ENCODE measurements at places on chromosomes 1 and 21.
A peak's percentile ranks its signal among the peaks of the same experiment; 100 is the strongest.

- no peak for DNase-seq
These were observed 23.2 kb downstream of the AVPR1B start for GRCh38 chr1:206094024-206094423.

DNA sequence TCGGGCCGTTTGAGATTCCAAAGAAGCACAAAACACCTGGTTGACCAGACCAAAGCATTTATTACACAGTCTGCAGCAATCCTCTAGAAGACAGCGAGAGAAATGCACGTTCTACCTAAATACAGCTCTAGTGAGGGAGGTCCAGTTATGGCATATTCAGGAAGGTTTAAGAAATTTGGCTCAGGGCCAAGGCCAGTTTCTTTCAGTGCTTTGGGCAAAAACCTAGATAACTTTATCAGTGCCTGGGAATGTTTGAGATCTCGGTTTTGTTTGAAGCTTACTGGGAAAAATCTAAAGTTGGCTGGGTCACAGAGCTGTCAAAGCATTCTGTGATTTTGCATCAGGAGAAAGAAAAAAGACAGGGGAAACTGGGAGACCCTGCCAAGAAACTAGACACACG, 514.0 kb upstream of the TMPRSS15 start:
- DNase-seq = no peak

DNA sequence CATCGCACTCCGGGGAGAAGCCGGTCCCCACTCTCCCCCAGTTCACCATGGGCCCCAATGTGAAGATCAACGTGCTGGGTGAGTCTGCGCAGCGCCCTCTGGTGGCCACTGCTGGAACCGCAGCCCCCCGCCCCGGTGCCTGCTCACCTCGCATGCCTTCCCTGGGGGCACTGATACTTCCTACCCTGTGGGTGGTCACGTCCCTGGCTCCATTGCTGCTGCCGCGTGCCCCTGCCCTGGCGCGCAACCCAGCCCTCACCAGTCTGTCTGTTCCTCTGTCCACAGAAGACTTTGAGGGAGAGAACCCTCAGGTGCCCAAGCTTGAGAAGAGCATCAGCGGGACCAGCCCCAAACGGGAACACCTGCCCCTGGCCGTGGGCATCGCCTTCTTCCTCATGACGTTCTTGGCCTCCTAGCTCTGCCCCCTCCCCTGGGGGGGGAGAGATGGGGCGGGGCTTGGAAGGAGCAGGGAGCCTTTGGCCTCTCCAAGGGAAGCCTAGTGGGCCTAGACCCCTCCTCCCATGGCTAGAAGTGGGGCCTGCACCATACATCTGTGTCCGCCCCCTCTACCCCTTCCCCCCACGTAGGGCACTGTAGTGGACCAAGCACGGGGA, 7.6 kb downstream of the EFNA3 start:
- no peak for DNase-seq

- peak; percentile 94 for DNase-seq
These were observed 9.5 kb downstream of the RNU1-2 start for GRCh38 chr1:16905110-16905867.

GRCh38 chr21:26120828-26121227, 49.7 kb downstream of the APP start:
- DNase-seq = no peak

DNA sequence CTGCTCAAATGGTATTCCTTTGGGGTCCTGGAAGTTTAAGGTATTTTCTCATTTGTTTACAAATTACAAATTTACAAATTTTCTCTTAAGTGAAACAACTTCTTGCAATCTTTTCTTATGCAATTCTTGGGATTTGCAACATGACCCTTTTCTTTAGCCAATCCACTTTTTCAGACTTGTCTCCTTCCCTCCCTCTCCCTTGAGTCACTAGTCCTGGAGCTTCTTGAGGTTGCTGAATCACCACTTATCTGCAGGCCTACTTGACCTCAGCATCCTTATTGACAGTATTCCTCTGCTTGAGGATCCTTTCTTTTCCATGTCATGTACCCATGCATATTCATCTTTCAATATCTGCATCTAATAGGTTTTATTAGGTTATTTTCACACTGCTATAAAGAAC, 302.8 kb upstream of the ADAMTS5 start:
- DNase-seq = peak; percentile 83

GRCh38 chr1:37714689-37715088, 22.4 kb downstream of the CDCA8 start:
- DNase-seq = no peak

DNA sequence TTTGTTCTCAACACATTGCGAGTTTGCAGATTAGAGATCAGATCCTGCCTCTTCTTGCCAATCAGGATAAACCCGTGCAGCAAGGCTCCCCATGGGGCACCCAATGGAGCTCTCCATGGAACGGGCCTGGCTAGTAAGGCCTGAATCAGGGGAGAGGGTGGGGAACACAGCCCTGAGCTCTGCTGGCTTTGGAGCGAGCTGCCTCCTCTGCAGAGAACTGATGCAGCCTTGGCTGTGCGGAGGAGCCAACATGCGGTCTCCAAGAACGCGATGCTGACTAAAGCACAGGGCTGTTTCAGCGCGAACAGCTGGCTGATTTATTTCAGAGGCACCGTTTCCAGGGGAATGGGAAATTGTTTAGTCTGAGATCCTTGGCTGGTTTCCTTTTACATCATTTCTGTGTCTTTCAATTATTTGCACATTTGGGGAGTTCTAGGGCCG, 139.7 kb downstream of the TSEN15 start:
- peak; percentile 79 for DNase-seq

DNA sequence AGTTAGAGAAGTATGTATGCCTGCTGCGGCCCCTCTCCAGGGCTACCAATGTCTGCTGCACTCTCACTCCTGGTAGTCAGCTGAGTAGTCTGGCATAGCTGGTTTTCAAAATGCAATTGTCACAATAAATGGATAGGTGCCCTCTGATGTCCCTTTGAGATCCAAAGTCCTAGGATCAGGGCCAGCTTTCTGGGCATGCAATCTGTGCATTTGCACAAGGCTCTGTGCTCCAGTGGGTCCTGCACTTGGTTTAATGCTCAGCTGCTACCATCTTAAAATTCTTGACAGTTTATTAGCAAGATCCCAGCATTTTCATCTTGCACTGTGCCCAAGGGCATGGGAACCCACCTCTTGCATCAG, 233.8 kb downstream of the LTN1 start:
- no peak for DNase-seq

GRCh38 chr1:61842036-61842435, 99.8 kb downstream of the PATJ start:
- DNase-seq = no peak
